Activated CD4-positive, alpha-beta T cell treated with anti-CD3 and anti-CD28 coated beads, Interleukin-2, amount 50 U/mL, for 1 hour (primary cell): ENCODE measurements at places on chromosomes 7 and 10.

GRCh38 chr7:153641199-153641598 is 411.0 kb upstream of the DPP6 start:
- no peak for DNase-seq

GRCh38 chr10:11823122-11823988 is at the start of gene PROSER2:
Gene PROSER2, plus strand, starts transcription at chr10:11823356. Its CDS starts 28,722 bp downstream, at chr10:11852078.
- peak; percentile 31 for DNase-seq

GRCh38 chr7:40447345-40447744 is 312.5 kb downstream of the SUGCT start:
- DNase-seq = no peak

DNA sequence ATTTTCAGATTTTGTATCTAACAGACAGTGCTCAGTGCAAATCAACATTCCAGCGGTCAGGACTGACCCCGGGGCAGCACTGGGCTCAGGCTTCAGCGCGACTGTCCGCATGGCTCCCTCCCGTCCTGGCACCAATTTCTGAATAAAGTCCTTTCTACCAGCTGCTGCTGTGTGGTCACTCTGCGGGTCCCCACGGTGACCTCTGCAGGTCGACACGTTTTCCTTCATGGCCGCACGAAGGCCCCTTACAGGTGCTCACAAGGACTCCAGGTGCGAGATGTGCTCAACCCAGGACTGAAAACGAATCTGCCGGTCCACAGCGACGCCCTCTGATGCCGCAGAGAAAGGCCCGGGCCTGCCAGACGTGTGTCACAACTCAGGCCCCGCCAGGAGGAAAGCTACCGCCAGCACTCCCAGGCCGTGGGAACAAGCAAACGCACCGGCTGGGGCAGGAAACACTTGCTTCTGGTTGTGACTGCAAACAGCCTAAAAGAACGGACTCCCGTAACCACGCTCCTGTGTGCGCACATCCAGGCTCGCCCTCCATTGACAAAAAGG is 3.7 kb upstream of the UTF1 start:
- no peak for DNase-seq

DNA sequence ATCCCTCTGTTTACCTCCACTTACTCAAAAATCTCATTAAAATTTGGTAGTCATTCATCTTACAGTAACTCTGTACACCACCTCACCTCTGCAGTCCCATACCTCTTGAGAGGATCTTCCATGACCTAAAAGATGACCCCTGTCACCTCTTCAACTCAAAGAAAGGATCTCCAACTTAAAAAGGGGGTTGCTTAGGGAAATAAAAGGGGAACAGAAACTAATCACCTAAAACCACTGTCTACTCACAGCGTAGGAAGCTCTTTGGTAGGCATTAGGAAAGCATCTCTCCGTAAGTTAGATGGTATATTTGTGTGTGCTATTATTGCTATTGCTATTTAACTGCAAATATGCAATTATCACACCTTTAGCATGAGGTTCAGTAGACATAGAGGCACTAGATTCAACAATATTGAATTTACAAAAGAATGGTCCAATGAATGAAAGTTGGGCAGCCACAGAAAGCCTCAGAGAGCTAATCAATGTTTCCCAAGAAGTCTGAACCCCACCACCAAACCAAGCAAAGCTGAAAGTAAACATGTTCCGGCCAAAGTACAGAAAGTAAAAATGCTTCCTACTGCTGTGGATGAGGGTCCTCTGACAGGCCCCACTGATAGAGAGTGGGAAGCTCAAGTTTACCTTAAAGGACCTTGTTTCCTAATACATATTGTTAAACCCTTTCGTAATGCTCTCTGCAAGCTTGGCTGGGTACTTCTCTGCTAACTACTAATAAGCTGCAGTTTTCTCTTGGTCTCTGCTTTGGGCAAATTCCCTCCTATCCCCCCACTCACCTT is 105.8 kb downstream of the GRM8 start:
- no peak for DNase-seq

GRCh38 chr7:70598976-70599375 is 533.0 kb upstream of the GALNT17 start:
- DNase-seq = no peak

DNA sequence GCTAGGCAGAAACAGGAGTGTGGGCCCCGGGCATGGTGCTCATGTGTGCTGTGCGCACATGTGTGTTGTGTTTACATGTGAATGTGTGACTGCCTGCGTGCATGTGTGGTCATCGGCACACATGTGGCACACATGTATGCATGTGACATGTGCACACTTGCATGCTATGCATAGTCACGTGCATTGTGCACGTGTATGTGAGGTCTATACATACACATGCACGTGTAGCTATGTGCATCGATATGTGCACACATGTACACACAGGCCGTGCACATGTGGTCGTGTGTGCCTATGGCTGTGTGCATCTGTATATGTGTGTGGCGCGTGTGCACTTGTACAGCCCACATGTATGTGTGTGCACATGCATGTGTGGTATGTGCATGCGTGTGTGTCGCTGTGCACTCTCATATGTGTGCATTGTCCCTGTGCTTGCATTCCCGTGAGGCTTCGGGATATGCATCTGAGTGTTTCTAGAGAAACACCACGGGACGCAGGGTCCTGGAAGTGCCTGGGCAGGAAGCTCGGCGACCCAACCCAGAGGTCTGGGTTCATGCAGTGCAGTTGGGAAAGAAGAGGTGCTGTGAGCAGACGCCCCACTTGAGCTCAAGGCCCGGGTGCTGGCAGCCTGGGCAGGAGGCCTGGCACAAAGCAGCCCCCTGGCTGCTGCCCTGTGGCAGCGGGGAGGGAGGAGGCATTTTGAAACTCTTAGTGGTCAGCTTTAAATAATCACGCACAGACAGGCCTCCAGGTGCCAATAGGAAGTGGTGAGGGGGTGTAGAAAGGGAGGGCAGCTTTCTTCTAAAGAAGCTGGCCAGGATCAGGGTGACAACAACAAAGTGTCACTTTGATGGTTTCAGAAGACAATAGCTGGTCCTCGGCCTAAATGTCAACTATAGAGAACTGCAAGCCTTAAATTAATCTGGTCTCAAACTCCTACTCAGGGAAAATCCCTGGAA is 410.0 kb upstream of the MGMT start:
- DNase-seq = no peak

DNA sequence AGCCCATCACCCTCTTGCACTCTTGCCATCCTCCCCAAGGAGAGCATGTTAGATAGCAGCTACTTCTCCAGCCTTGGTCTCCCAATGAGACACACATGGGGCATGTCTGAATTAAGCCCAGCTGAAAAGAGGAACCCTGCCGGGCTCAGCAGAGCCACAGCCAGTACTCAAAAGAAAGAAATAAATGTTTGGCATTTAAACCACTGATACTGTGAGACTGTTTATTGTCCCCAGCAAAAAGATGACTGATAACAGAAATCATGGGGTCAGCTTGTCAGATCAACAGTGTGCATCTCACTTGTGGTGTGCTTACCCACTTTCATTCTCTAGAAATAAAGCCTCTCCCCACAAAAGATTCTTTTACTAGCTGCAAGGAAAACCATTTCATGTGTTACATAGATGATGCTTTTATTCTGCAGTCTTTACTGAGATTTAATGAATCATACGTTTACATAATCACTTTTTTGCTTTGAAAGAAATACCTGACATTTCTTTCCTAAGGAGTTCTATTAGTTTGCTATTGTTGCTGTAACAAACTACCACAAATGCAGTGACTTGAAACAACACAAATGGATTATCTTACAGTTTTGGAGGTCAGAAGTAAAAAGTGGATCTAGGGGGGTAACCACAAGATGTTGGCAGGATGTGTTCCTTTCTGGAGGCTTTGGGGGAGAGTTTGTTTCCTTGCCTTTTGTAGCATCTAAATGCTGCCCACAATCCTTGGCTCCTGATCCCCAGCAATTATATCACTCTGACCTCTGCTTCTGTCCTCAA is 20.9 kb downstream of the ANKRD7 start:
- DNase-seq = no peak

DNA sequence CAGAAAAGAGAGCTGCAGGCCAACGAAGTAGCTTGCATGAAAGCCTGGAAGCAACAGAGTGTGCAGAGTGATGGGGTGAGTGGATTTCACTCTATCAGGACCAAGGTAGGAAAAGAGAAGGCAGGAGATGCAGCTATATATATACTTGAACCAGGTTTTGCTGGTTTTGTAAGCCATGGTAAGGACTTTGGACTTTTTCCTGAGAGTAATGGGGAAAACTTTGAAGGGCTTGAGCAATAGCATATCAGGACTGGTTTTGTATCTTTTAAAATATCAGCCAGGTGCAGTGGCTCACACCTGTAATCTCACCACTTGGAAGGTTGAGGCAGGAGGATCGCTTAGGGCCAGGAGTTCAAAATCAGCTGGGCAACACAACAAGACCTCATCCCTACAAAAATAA is 120.6 kb upstream of the NRP1 start:
- no peak for DNase-seq

- no peak for DNase-seq
Measured at GRCh38 chr7:101576998-101577397, 52.1 kb downstream of the MYL10 start.

DNA sequence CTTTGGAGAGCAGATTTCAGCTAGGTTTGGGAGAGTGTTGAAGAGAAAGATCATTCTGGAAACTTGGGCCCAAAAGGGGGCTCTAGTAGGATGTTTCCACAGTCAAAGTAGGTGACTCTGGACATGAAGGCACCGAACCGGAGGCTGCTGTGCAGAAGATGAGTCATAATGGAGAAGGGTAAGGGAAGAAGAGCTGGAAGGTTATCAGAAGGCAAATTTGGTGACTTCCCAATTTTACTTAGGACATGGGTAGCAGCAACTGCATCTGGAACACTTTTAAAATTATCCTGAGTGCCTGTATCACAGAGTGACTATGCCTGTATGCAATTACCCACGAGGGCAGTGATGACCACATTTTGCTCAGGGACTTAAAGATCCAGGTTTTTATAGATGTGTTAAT is 38.8 kb downstream of the PIK3AP1 start:
- DNase-seq = no peak

DNA sequence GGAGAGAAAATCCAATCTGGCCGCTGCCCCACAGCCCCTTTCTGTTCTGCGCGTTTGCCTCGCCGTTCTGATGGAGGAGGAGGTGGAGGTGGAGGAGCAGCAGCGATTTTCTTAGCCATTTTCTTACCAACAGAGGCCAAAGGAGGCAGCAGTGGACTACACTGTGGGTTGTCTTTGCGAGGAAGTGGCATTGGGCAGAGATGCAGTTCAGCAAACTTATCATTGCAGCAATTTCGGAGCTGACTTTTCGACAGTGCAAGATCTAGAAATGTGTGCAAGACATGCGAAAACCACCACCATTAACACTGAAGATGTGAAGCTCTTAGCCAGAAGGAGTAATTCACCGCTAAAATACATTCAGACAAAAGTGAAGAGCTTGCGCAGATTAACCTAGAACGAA is 1.9 kb upstream of the ARL4A start:
- DNase-seq = peak; percentile 26

- peak; percentile 5 for DNase-seq
Measured at GRCh38 chr10:103847909-103848468, 7.4 kb downstream of the SH3PXD2A start.
